Activated T-cell treated with anti-CD3 and anti-CD28 coated beads for 4 hours (primary cell): ENCODE measurements at places on chromosomes 4 and X.

- no peak for DNase-seq
These were observed 5.9 kb upstream of the STIM2 start for GRCh38 chr4:26854701-26855100.

DNA sequence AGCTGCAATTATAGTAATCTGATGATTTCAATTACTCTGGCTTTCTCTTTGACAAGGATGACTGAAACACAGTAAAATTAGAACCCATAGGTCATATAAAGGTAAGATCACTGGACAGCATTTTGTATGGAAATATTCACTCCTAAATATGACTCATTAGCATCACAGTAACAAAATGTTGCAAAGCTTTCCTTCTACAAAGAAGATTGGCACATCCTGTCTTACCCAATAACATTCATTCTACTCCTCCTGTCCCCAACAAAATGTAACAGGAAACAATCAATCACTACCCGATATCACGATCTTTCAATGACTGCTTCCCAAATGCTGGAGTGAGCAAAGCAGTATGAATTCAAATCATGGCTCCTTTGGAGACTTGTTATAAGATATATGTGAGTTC is 95.3 kb downstream of the FANCB start:
- no peak for DNase-seq

DNA sequence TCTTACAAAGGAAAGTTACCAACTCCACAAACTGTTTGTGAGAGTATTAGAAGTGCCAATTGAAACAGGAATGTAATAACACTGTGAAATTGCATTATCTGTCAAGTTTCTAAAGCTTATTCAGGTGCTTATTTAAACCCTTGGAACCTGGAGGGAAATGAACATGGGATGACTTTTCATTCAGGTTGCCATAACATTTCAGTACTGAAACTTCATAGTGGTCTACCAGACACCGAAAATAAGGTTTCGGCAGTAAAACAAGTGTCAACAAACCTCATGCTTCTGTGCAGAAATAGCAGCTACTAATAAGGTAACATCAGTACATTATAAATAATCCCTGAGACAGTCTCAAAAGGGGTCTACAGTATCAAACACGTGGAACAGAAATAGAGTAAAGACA is 890.7 kb upstream of the INTU start:
- no peak for DNase-seq

DNA sequence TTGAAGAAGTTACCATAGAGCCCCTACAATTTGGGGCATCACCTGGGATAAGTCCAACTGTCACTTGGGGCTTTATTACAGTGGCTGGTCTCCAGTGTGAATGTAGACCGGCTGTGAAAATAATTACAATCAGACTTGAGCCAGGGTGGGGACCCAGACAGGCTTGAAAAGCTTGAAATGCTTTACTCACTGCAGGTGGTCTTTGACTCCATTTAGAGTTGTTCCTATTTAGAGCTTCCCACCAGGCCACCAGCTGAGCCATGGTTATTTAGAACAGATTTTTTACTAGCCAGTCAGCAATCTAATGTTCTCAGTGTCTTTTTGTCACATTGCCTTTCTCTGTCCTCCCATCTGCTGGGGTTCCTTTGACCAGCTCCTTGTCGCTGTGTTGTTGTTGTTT is 5.7 kb downstream of the ARHGAP10 start:
- no peak for DNase-seq

DNA sequence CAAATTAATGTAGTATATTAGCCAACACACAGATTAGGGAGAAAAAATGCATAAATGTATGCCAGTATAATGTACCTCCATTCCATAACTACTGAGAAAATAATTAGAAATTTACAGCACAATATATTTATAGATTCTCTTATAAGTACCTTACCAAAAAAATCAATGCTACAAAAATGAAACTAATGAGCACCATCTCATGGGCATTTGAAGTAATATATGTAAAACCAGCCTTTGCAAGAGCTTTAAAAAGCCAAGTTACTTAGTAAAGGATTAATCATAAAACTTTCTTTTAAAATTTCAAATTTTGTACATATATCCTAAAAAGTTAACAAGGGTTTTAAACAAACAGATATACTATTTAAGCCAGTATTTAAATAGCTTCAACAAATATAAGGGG is 43.2 kb downstream of the LRBA start:
- no peak for DNase-seq

- DNase-seq: no peak
These were observed 49.8 kb downstream of the DLG3 start for GRCh38 chrX:70494441-70494840.

GRCh38 chr4:17132226-17132625 is 233.8 kb upstream of the LDB2 start:
- DNase-seq: no peak

DNA sequence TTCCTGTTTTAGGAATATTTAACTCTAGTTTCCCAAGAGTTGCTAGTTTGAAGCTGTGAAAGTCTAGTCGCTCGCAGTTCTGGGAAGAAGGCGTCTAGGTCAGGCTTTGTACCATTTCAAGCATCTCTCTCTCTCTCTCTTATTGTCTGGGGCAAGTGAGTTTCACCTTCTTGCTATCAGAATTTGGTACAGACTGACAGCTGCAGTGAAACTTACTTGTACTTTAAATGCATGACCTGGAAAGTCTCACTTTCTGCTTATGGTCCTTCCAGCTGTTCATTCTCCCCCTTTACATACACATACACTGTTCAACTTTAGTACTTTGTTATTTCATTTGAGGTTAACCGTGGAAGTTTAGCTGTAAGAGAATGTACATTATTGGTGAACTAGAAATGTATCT is 4.4 kb downstream of the FRMPD4 start:
- DNase-seq: no peak

GRCh38 chr4:82561786-82562563 is at the start of gene TMEM150C:
Gene TMEM150C (minus strand): TSS chr4:82561988. CDS start chr4:82504657, 57,331 bp downstream.
- no peak for DNase-seq

DNA sequence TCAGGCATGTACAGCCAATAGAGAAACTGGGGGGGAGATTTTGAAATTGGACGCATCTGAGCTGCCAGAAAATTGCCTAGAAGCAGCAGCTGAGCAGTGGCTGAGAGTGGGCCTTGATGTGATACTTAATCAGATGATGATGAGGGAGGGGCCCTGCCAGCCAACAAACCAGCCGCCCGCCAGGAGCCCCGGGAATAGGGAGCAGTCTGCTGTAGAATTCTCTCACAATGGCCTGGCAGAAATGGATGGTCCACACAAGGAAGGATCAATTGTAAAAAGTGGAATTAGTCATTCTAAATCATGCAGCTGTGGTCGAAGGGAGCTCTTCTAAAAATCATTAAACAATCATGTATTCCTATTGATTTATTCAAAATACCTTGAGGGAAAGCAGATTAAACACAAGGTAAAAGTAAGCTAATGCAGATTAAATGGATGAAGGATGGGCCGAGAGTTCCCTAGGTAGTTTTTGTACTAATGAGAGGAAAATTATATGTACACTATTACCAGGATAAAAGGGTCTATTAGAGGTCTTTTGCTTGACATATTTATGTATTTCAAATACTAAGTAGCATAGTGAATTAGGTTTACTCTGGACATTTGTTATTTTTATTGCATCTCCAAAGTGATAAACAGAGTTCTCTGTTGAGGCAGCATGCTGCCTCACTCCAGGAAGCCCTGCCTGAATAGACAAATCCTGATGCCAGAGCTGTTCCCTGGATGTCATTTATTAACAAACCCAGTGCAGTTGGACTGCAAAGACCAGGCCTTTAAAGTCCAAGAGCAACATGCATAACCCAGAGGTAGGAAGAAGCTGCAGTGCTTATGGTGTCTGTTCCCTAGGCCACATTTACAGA is 91.3 kb downstream of the NKX6-1 start:
- no peak for DNase-seq

DNA sequence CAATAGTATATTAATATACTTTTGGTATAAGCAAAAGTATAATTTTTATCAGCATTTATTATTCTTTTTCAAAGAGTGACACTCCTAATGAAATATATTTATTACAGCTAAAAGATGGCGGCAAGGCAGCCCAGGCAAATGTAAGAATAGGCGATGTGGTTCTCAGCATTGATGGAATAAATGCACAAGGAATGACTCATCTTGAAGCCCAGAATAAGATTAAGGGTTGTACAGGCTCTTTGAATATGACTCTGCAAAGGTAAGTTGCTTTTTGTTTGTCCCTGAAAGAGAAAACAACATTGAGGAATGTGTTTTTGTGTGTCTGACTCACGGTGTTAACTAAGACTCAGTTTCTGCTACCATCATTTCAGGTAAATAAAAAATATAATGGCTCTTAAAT is 71.9 kb downstream of the PDLIM5 start:
- no peak for DNase-seq

GRCh38 chr4:108693819-108694218 is 43.4 kb downstream of the OSTC start:
- no peak for DNase-seq

DNA sequence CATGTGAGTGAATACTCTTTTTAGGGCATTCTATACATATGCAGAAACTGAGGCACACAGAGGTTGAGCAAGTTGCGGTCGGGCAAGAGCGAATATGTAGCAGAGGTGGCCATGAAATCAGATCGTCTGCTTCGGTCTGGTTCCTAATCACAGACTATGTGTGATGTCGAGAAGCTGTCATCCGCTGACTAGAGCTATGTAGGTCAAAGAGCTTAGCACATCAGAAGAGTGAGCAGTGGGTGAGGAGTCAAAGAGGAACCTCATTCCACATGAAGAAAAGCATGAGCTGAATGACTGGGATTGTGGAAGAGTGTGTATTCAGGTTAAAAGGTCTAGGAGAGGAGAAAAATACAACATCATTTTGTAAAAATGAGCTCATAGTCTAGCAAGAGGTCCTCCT is 19.0 kb downstream of the GAB3 start:
- DNase-seq: no peak

DNA sequence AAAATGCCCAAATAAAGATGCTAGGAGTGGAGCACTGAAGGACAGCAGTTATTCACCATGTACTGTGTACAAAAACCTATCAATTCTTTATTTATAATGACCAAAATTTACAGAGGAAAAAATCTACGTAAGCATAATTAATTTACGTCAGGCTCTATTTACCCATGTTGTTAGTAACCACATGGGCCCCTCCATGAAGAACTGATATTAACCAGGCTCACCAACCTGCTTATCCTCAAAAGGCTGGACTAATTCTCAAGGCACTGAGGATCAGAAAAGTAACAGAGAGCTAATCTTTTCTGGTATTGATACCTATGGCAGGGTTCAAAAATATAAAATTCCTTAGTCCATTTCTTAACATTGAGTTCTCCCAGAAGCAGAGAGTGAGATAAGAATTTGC is 140.0 kb downstream of the ARHGAP6 start:
- DNase-seq: no peak

DNA sequence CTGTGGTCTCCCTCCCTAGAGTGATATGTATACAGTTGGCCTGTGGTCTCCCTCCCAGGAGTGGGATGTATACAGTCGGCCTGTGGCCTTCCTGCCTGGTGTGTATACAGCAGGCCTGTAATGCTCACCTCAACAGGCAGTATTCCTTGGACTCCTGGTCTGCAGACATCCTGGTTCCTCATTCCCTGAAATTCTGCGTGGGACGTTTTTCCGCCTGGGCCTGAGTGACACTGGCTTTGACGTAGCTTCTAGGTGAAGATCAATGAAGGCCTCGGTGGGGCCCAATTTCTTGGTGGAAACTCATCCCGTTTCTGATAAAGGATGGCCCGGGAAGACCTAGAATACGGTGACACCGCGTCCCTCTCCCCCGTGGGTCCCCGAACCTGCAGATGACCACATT is 98.7 kb upstream of the PPP2R3B start:
- no peak for DNase-seq

DNA sequence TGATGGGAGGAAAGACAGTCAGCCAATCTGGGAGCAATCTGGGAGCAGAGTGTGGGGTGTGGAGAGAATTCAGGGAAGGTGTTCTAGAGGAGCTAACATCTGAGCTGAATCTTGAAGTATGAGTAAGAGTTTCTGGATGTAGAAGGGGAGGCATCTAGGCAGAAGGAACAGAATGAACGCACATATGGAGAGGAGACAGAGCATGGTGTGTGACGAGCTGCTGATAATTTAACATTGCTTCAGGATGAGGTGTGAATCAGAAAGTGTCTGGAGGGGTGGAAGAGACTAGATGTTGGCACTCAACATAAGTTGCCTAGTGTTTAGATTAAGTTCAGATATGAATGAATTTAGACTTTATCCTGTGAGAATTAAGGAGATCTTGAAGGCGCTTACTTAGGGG is 58.9 kb downstream of the CPE start:
- DNase-seq: no peak

DNA sequence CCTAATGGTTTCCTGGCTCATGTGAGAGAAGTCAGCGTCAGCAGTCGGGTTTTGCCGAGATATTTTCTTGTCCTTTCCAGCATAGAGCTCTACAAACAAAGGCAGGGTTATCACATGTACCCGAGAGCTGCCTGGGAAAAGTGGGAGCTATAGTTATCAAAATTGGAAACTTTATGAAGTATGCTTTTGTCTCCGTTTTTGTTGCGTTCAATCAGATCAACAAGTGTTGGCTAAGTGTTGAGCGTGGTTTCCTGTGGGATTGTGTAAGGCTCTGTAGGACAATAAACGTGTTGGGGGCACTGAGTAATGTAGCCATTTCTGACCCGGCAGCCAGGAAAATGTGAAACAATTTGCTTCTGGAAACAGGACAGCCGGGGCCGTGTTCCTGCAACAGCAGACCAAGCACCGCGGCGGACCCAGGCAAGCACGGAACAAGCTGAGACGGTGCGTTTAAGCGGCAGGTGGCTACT is at the start of gene BMX:
Gene BMX (plus strand): TSS at position 311 of the 470 bp plus-strand sequence. CDS start 7,547 bp downstream, outside the sequence.
- DNase-seq: no peak

GRCh38 chrX:47605024-47605423 is 14.6 kb downstream of the SYN1 start:
- DNase-seq: no peak

DNA sequence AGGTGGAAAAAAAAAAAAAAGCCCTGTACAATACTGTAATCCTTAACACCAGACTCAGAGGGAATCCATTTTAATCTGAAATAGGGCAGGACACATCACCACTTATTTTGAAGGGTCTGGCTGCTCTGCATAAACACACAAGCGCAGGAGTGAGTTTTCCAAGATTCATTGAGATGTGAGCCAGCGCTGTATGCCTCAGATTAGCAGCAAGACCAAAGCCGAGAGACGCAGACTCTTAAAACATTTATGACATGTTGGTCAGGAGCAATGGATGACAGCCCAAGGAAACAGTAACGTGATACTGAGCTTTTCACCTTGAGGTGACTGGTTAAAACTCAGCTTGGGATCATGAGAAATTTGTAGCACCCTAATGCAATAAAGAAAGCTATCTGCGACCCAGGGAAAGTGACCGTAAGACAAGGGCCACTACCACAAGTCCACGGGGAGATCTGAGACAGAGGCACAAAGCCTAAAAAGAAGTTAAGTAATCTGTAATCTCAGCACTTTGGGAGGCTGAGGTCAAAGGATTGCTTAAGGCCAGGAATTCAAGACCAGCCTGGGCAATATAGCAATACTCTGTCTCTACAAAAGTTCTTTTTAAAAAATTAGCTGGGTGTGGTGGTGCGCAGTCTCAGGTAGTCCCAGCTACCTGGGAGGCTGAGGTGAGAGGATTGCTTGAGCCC is 210.6 kb downstream of the COL25A1 start:
- no peak for DNase-seq

GRCh38 chr4:3775576-3775975 is 9.4 kb downstream of the ADRA2C start:
- DNase-seq: no peak

- no peak for DNase-seq
These were observed 18.9 kb downstream of the PRDM8 start for GRCh38 chr4:80216100-80216761.

GRCh38 chr4:181870326-181870725 is 372.9 kb upstream of the TENM3 start:
- DNase-seq: no peak
